NCI-H510A treated with DMSO at 0.1 percent for 48 hours (cell line): ENCODE measurements at places on chromosomes 5 and 9.

GRCh38 chr5:122999947-123000563 is 36.5 kb downstream of the PPIC start:
- DNase-seq, result peak; percentile 18

DNA sequence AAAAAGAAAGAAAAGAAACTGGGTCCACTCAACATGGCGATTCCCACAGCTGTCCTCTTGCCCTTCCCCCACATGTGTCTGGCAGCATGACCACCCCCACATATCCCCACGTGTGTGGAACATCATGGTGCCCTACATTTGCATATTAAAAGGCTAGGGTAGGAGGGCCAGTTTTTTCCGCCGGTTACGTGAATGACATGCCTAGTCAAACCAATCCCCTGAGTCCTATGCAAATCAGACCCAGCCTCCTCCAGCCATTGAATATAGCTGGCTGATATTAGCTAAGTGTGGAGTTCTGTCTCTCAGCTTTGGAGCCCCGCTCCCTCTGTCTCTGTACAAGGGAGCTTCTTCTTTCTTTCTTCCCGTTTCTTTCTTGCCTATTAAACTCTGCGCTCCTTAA is 33.0 kb upstream of the CCDC112 start:
- no peak for DNase-seq

DNA sequence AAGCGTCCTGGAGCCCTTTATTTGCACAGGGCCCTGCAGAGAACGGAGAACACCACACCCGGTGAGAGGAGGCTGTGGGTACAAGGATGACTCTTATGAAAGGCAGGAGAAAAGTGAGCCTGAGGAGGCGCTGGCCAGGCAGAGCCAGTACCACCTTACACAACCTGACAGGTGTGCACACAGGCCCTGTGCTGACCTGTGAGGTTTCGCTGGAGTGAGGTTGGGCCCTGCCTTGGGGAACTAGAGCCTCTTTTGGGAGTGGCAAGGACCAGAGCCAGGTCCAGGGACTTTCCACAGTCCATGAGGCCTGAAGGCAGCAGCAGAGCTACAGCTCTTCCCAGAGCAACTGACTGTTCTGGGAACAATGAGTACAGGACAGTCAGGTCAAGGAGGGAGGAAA is 3.1 kb downstream of the SRD5A1 start:
- peak; percentile 59 for DNase-seq

DNA sequence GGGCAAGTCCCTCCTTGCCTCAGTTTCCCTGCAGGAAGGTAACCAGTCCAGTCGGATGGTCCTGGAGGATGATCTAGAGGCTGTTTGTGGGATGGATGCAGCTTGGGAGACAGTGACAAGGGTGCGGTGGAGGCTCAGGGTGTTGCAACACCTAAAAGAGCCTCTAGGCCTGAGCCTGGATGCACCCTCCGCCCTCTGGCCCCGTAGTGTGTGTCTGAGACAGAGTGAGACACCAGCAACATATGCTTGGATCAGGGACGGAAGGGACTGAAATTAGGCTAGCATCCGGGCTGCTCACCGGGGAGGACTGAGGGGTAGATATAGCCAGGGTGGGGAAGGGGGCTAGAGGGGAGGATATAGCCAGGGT is 1.1 kb downstream of the CRAT start:
- no peak for DNase-seq

- no peak for DNase-seq
Observed at GRCh38 chr5:176888016-176888864, 10.9 kb downstream of the HK3 start.

DNA sequence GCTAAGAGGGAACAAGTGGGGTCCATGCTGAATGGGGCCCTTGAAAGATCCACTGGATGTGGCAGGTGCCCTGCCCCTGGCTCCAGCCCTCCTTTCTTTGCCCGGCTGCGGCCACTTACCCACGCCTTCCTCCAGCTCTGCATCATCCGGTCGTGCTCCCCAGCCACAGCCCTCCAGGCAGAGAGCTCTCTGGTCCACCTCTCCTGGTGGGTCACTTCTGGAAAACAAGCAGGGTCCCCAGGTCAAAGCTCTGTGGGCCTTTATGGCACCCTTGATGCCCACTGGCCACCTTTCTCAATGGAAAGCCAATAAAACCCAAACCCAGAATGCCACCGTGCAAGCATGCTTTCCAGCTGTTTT is 45.0 kb downstream of the SECISBP2 start:
- DNase-seq, result no peak

- no peak for DNase-seq
Observed at GRCh38 chr9:109893241-109893640, 113.2 kb downstream of the PALM2AKAP2 start.

DNA sequence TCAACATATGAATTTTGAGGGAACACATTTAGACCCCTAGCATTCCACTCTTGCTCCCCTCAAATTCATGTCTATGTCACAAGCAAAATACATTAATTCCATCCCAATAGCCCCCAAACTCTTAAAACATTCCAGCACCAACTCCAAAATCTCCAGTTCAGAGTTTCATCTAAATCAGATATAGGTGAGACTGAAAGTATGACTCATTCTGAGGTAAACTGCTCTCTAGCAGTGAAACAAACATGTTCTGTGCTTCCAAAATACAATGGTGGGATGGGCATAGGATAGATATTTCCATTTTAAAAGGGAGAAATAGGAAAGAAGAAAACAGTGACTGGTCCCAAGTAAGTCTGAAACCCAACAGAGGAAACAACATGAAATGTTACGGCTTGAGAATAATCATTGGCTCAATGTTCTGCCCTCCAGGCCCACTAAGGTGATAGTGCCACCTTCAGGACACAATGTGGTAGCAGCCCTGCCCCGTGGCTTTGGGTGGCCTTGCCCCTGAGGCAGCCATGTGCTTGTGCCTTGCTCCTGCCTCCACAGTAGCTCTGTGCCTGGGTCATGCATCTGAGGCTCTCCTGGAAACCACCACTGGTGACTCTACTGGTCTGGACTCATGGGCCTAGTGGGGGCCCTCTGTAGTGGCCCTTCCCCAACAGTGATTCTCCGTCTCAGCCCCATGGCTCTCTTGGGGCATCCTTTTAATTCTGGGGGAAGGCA is 36.4 kb upstream of the IPPK start:
- no peak for DNase-seq

GRCh38 chr5:140794595-140795258 is at the start of gene PCDHA2:
Gene PCDHA2 (plus strand): TSS chr5:140794852.
- DNase-seq, result peak; percentile 18

- peak; percentile 75 for DNase-seq
Observed at GRCh38 chr9:134413890-134414623, 87.8 kb downstream of the RXRA start.
